Colonic mucosa (tissue), 4 donors: ENCODE measurements at places on chromosomes 1 and 21. TPM values are rescaled to one million over a fixed set of nuclear protein-coding genes. Genes with fewer than 3 reads are reported as not detected.

DNA sequence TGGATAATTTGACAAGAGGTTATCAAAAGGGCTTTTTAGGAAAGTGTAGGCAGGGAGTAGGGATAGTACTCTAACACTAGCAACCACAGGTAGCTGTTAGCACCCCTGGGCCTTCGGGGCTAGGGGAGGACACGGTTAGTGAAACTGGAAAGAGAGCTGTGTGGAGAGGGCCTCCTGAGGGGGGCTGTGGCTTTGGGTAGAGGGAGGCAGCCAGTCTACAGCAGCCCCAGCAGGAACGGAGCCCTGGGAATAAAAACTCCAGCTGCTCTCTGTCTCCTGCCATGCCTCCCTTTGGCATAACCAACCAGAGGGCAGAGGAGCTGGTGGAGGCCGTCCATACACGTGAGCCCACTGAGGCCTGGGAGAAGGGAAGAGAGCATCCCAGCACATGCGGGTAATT is 223.2 kb downstream of the FOXD2 start:
- H3K4me1 ChIP-seq = no peaks in the 10 kb centered on the region
- DNase-seq = no peak
- no peaks in the 10 kb centered on the region for H3K27me3 ChIP-seq
- H3K27ac ChIP-seq = no peak overlapping the region

GRCh38 chr1:89605692-89606091 is 27.2 kb upstream of the LRRC8C start:
- no peaks in the 10 kb centered on the region for H3K27me3 ChIP-seq
- DNase-seq = no peak
- H3K4me1 ChIP-seq = no peaks in the 10 kb centered on the region
- H3K36me3 ChIP-seq = no peaks in the 10 kb centered on the region
- H3K27ac ChIP-seq = no peak overlapping the region
- no peak overlapping the region for H3K4me3 ChIP-seq

DNA sequence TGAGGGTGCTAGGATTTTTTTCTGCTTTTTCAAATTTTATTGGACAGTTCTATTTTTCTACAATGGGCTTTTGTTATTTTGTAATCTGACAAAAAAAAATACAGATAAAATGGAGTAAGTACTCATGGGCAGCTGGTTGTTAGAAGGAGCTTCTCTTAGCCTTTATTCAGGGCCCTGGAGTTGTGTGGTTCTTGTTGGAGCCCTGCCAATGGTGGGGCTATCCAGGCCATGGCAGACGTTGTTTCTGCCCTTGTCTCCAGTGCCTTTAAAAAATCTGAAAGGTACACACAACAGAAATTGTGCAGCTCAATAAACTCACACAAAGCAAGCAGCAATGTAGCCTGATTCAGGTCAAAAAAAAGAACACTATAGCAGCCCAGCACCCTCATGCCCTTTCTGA is 153.5 kb upstream of the GALNT2 start:
- H3K4me1 ChIP-seq = no peaks in the 10 kb centered on the region
- no peak overlapping the region for H3K4me3 ChIP-seq
- no peaks in the 10 kb centered on the region for H3K36me3 ChIP-seq

- peak overlapping the region; percentile 100 for H3K27ac ChIP-seq
- peaks cover 4% of the 10 kb centered on the region for H3K4me1 ChIP-seq
- no peaks in the 10 kb centered on the region for H3K27me3 ChIP-seq
- peaks cover 5% of the 10 kb centered on the region for H3K36me3 ChIP-seq
- H3K4me3 ChIP-seq = peak overlapping the region; percentile 76
Observed at GRCh38 chr1:226061841-226062557, 517 bp upstream of the H3-3A start.

LAD1 gene
- 280 TPM for total RNA-seq

RORC gene
- 27.7 TPM for total RNA-seq
